PC-3 (cell line): ENCODE measurements at places on chromosomes 1 and 21. TPM values are rescaled to one million over a fixed set of nuclear protein-coding genes. Genes with fewer than 3 reads are reported as not detected.

- H3K4me3 ChIP-seq = no peak overlapping the region
- H3K36me3 ChIP-seq = peaks cover 85% of the 10 kb centered on the region
- H3K4me1 ChIP-seq = no peaks in the 10 kb centered on the region
These were observed 16.3 kb upstream of the RPS8 start for GRCh38 chr1:44759077-44759476.

DNA sequence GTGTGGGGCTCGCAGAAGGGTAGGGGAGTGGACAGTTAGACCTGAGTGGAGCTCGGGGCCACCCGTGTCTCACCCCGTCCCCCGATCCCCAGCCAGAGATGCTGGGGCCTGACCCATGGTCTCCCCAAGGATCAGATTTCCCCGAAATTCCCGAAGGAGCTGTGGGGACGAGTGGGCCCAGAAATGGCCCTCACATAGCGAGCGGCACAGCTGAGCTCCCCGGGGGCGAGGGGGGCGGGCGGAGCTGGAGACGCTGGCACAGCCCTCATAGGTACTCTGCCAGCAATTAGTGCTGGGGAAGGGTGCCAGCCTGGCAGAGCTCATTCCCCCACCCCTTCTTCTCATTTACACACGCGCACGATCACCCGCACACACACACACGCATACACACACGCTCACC lies 9.2 kb downstream of the CASZ1 start:
- H3K27ac ChIP-seq = no peak overlapping the region
- DNase-seq = no peak
- no peak overlapping the region for H3K4me3 ChIP-seq
- no peaks in the 10 kb centered on the region for H3K36me3 ChIP-seq
- H3K4me1 ChIP-seq = peaks cover under 1% of the 10 kb centered on the region; the same call in 1 of the 2 replicates
- no peaks in the 10 kb centered on the region for H3K27me3 ChIP-seq

GRCh38 chr1:40411294-40411693 lies 37.8 kb downstream of the SMAP2 start:
- H3K4me1 ChIP-seq = no peaks in the 10 kb centered on the region
- no peaks in the 10 kb centered on the region for H3K27me3 ChIP-seq
- DNase-seq = no peak
- H3K4me3 ChIP-seq = no peak overlapping the region
- no peak overlapping the region for H3K27ac ChIP-seq
- peaks cover 38% of the 10 kb centered on the region for H3K36me3 ChIP-seq

- H3K36me3 ChIP-seq = no peaks in the 10 kb centered on the region
- DNase-seq = no peak
- H3K27me3 ChIP-seq = no peaks in the 10 kb centered on the region
- no peak overlapping the region for H3K27ac ChIP-seq
- H3K4me1 ChIP-seq = peaks cover 9% of the 10 kb centered on the region
These were observed 53.4 kb downstream of the MAN1C1 start for GRCh38 chr1:25669781-25670567.

- no peak overlapping the region for H3K27ac ChIP-seq
- no peaks in the 10 kb centered on the region for H3K4me1 ChIP-seq
- no peak for DNase-seq
- H3K36me3 ChIP-seq = no peaks in the 10 kb centered on the region
These were observed 1397.8 kb downstream of the NCAM2 start for GRCh38 chr21:22395965-22396364.

DNA sequence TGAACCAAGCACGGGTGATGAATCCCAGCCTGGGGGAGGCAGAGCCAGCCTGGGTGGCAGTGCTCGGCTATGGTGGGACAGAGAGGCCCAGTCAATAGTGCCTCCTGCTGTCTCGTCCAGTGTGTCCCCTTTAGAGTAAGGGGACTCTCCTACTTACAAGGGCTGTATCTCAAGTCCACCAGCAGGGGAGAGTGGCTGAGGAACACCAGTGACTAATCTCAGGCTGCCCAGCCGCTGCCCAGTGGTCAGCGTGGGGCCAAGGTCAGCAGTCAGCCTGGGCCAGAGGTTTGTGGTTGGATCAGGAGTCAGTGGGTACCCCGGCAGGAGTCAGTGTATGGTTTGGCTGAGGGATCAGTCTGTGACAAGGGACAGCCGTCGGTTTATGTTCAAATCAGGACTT lies 109.2 kb upstream of the RUNX3 start:
- no peak overlapping the region for H3K27ac ChIP-seq
- H3K4me1 ChIP-seq = no peaks in the 10 kb centered on the region
- H3K27me3 ChIP-seq = peaks cover 31% of the 10 kb centered on the region; the same call in 1 of the 2 replicates
- no peaks in the 10 kb centered on the region for H3K36me3 ChIP-seq

- no peak overlapping the region for H3K27ac ChIP-seq
- no peak overlapping the region for H3K4me3 ChIP-seq
- DNase-seq = no peak
- H3K4me1 ChIP-seq = no peaks in the 10 kb centered on the region
These were observed 51.7 kb upstream of the DUSP10 start for GRCh38 chr1:221793439-221794078.

GRCh38 chr1:150902346-150902745 lies 15.4 kb downstream of the CTXND2 start:
- H3K4me3 ChIP-seq = no peak overlapping the region
- H3K36me3 ChIP-seq = no peaks in the 10 kb centered on the region
- no peaks in the 10 kb centered on the region for H3K27me3 ChIP-seq
- no peak overlapping the region for H3K27ac ChIP-seq

GRCh38 chr1:234481771-234482170 lies 2.8 kb upstream of the TARBP1 start:
- H3K4me1 ChIP-seq = peaks cover 13% of the 10 kb centered on the region
- no peak overlapping the region for H3K27ac ChIP-seq
- H3K27me3 ChIP-seq = no peaks in the 10 kb centered on the region
- H3K36me3 ChIP-seq = no peaks in the 10 kb centered on the region
- no peak for DNase-seq
- H3K4me3 ChIP-seq = no peak overlapping the region

DNA sequence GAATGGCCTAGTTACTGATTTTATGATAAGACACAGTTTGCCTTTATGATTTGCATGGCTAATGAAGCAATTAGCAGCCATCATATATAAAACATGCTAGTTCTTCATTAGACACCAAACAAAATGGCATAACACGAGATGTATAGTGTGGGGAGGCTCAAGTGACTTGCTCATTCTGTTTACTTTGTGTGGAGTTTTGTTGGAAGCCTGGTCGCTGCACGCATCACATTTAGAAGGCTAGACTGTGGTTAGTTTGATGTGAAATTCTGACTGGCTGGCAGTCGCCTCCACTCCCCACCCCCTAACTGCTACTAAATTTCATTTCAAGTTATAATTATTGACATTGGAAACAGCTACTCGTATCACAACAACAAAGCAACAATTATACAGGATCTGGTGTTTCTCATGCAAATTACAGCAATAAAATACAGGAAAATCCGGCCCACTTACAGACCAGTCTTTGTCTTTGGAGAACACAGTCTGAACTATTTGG lies 356.1 kb downstream of the LMO4 start:
- no peak overlapping the region for H3K4me3 ChIP-seq
- H3K27ac ChIP-seq = no peak overlapping the region
- H3K27me3 ChIP-seq = no peaks in the 10 kb centered on the region
- H3K36me3 ChIP-seq = no peaks in the 10 kb centered on the region
- peaks cover 8% of the 10 kb centered on the region; the same call in 1 of the 2 replicates for H3K4me1 ChIP-seq

GRCh38 chr1:95974586-95974985 lies 740.6 kb downstream of the RWDD3 start:
- DNase-seq = peak; percentile 11
- peaks cover 26% of the 10 kb centered on the region for H3K27me3 ChIP-seq
- no peak overlapping the region for H3K27ac ChIP-seq
- H3K4me3 ChIP-seq = no peak overlapping the region
- H3K4me1 ChIP-seq = no peaks in the 10 kb centered on the region

GRCh38 chr1:160720356-160721085 lies 8.9 kb upstream of the CD48 start:
- peaks cover 45% of the 10 kb centered on the region for H3K27me3 ChIP-seq
- H3K27ac ChIP-seq = no peak overlapping the region

- H3K36me3 ChIP-seq = no peaks in the 10 kb centered on the region
- H3K4me3 ChIP-seq = no peak overlapping the region
- no peak overlapping the region for H3K27ac ChIP-seq
- H3K27me3 ChIP-seq = no peaks in the 10 kb centered on the region
These were observed 738.4 kb upstream of the RGS18 start for GRCh38 chr1:191419842-191420241.

DNA sequence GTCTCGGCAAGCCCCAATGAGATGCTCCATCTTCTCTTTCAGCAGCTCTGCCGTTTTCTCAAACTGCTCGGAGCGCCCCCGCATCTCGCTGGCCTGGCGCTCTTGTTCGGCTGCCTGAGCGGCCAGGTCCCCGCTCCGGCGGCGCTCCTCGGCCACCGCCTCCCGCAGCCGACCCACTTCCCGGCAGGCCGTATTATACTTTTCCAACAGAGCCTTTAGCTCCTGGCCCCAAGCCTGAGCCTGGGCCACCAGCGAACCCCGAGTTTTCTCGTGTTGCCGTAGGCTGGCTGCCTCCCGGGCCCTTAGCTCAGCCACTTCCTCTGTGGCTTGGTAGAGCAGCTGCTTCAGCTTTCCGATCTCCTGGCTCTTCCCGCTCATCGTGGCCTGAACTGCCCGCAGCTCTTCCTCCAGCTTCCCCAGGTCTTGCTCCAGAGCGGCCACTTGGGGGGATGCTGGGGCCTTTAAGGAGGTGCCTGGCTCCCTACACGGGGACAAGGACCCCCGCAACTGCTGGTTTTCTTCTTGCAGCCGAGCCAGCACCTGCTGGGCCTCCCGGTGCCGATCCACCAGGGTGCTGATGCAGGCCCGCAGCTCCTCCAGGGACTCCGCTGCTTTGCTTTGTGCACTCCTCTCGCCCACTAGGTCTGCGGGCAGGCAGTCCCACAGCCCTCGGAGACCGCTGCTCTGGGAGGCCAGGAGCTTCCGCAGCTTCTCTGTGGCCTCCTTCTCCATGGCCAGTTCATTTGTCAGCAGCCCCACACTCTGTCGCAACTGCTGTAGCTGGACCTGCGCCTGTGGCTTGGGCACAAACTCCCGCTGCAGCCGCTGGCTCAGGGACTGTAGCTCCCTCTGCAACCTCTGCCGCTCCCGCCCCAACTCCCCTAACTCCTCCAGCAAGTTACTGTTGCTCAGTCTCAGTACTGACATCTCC lies 13.4 kb upstream of the PIAS3 start:
- no peak overlapping the region for H3K4me3 ChIP-seq
- no peak overlapping the region for H3K27ac ChIP-seq
- H3K4me1 ChIP-seq = no peaks in the 10 kb centered on the region
- no peak for DNase-seq

DNA sequence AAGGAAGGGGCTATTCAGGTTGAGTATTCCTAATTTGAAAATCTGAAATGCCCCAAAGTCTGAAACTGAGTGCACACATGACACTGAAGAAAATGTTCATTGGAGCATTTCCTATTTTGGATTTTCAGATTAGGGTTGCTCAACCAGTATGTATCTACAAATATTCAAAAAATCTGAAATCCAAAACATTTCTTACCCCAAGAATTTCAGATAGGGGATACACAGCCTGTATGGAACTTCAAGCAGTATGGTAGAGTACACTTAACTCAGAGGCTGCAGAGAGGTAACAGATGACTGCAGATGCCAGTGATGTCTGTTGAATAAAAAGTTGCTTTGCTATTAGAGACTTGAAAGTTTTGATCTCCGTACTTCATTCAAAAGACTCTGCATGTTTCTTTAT lies 19.0 kb downstream of the YTHDF2 start:
- H3K36me3 ChIP-seq = peaks cover 43% of the 10 kb centered on the region
- DNase-seq = no peak
- H3K4me1 ChIP-seq = peaks cover 14% of the 10 kb centered on the region
- no peak overlapping the region for H3K27ac ChIP-seq
- H3K27me3 ChIP-seq = no peaks in the 10 kb centered on the region

GRCh38 chr1:179228783-179229213 lies 679 bp downstream of the ABL2 start:
- H3K27ac ChIP-seq = no peak overlapping the region
- H3K4me1 ChIP-seq = peaks cover 28% of the 10 kb centered on the region
- H3K36me3 ChIP-seq = no peaks in the 10 kb centered on the region
- no peaks in the 10 kb centered on the region for H3K27me3 ChIP-seq
- DNase-seq = peak; percentile 6

- no peaks in the 10 kb centered on the region for H3K4me1 ChIP-seq
- H3K4me3 ChIP-seq = no peak overlapping the region
- H3K27me3 ChIP-seq = no peaks in the 10 kb centered on the region
- no peaks in the 10 kb centered on the region for H3K36me3 ChIP-seq
These were observed 11.9 kb downstream of the ZYG11B start for GRCh38 chr1:52738148-52738547.

LHX8 gene
- total RNA-seq = not detected in 2 replicates

RXFP4 gene
- not detected in 2 replicates for total RNA-seq

PLA2G2D gene
- not detected in 2 replicates for total RNA-seq

GBP6 gene
- total RNA-seq = 0.17 and 0.40 TPM in 2 replicates

SELP gene
- not detected in 2 replicates for total RNA-seq

ATAD3B gene
- total RNA-seq = 140 and 190 TPM in 2 replicates

MFSD2A gene
- total RNA-seq = 8.6 and 12.1 TPM in 2 replicates

CD84 gene
- total RNA-seq = not detected in 2 replicates

CDC14A gene
- total RNA-seq = 3.4 and 3.7 TPM in 2 replicates

BTF3L4 gene
- 33.8 and 50.4 TPM in 2 replicates for total RNA-seq

WNT4 gene
- 0.51 and 1.4 TPM in 2 replicates for total RNA-seq
